ENCODE measurements at places on chromosomes 11 and 22.

DNA sequence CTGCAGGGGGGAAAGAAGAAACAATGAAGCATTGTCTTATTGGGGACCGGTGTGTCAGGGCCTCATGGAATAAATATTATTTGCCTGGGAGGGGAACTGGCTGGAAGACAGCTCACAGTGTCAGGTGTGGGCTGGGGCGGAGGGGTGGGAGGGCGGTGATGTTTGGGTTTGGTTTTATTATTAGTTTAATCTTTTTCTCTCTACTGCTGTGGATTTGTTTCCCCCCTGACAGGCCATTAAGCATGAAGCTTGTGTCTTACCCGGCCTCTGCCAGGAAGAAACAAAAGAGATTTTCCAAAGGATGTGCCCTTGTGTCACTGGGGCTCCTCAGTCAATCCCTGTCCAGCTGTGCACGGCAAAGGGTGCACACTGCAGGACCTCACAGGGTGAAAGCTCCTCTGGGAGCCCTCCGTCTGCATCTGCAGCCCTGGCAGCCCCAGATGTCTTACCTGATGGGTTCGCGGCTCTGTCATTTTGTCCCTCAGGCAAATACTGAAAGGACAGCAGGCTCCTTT is 203.1 kb upstream of the TMEM45B start:
- ATAC-seq: peak; percentile 87

DNA sequence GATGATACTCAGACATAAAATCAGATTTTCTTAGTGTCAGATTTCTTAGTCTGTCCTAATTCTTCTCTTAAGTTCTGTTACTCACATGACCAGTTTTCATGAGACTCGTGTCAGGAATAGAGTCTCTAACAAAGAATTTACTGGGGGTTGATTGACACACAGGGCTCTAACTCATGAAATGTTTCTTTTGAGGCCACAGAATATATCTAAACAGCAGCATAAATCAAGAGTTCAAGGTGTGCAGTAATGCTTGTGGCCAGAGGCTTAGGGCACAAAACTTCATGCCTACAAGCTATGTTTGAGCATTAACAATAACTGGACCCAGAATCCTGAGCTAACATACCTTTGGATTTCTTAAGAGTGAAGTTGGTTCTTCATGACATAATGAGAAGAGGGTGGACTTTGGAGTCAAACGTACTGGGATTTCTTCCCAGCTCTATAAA is 237.2 kb downstream of the DDX10 start:
- ATAC-seq: no peak

GRCh38 chr11:83361831-83362230 is 75.7 kb upstream of the CCDC90B start:
- no peak for ATAC-seq

DNA sequence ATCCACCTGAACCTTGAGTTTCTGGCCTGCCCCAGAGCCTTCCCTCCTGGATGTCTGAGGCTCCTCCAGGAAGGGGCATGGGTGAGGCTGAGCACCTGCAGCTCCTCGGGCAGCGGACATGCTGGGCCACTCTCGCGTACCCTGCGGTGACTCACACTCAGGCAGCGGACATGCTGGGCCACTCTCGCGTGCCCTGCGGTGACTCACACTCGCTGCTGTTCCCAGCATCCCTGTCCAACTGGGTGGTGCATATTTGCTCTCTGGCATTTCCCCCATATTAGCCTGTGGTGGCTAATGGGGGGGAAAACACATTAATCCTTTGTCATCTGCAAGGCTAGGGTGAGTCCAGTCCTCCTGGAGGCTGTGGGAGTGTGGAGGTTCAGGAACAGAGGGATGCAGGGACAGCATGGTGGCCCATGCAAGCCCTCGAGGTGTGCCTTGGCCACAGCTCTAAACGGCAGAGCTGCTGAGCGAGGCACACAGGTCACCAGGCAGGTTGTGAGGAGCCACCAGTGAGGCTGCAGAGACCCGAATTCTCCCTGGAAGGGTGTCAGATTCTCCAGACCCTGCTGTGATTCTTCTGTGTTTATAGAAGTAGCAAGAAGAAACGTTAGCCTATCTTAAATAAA is 728.1 kb downstream of the BRD1 start:
- ATAC-seq: no peak

GRCh38 chr22:32652645-32653270 is 148.7 kb upstream of the TIMP3 start:
- no peak for ATAC-seq

DNA sequence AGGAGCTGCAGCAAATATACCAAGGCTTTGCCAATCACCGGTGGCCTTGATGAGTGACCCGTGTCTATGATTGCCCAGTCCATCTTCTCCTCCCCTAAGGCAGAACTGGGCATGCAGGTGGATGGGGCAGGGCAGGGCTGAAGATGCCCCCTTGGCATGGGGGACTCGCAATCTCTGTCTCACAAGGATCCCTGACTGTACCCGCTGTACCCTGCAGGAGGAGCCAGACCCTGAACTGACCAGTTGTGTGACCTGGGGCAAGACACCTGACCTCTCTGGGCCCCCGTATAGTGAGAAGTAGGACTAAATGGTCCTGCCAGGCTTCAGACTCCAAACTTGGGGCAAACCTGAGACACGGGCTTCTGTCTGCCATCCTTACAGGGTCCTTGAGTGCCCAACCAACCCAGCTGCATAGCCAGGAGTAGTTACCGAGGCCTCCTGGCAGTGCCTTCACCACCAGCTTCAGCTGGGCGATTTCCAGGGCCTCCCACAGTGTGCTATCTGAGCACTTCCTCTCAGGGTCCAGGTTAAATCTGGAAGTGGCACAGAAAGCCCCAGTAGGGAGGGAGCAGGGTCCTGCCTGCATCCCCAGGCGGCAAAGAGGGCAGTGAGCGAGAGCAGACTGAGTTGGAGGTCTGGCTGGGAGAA is 6.4 kb upstream of the KCNJ11 start:
- ATAC-seq: no peak

- no peak for ATAC-seq
Observed at GRCh38 chr11:43458486-43458885, 99.8 kb downstream of the TTC17 start.

- no peak for ATAC-seq
Observed at GRCh38 chr22:23686416-23687024, 4.3 kb upstream of the RGL4 start.

- ATAC-seq: no peak
Observed at GRCh38 chr11:117549417-117549816, 221.8 kb downstream of the CEP164 start.

- ATAC-seq: no peak
Observed at GRCh38 chr22:31610611-31611010, 51.4 kb downstream of the PISD start.

DNA sequence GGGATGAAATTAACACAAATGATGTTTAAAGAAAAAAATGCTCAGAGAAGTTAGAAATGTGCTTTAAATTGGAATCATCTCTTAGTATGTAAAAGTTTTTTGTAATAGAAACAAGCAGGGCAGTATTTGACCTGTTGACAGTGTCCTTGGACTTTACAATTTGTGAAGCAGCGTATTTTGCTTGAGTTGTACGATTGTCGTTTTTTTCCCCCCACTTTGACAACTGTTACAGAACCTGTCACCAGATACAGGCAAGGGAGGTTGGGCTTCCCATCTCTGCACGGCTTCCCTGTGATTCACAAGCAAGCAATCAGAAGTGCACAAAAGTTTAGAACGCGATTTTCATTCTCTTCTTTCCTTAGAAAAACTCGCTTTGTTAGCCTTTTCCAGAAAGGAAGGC is 8.9 kb downstream of the PPARA start:
- ATAC-seq: no peak

GRCh38 chr11:5384335-5384734 is 723 bp downstream of the OR51M1 start:
- no peak for ATAC-seq

DNA sequence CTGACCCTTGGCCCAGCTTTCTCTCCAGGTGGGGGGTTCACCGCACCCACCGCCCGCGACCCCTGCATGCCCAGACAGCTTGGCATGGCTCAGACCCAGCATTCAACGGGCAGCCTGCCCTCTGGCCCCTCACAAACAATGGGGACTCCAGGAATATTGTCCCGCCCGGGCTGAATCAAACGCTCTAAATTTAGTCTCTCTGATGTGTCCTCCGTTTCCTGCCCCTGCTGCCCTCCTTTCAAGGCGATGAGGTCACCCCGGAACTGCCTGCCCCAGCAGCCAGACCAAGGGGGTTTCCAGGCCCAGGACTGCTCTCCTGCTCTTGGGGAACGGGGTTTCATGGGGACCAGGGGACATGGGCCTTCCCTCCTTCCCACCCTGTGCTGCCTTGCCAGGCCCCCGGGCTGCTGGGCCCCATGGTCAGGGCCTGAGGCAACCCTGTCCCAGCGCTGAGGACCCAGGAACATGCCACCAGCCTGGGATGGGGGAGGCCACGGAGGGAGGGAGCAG is 10.1 kb upstream of the PDGFB start:
- no peak for ATAC-seq

DNA sequence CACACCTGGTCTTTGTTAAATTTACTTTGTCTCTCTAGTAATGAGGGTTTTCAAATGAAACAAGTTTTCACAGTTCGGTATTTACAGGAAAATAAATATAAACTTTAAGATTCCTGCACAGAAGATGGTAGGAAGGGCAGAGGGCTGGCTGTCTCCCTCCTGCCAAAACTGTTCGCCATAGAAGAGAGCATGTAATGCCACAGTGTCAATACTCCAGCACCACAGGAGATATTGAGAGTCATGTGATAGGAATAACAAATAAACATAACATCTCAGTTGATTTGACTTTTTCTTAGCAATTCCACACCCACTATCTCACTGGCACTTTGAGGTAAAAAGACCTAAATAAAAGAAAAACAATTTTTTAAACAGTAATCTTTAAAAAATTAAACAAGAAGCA is 100.9 kb downstream of the MRTFA start:
- no peak for ATAC-seq

- no peak for ATAC-seq
Observed at GRCh38 chr11:21561581-21561980, 631.3 kb upstream of the ANO5 start.

GRCh38 chr11:70200212-70200844 is 2.8 kb upstream of the FADD start:
- ATAC-seq: no peak

GRCh38 chr11:15735706-15736105 is 620.6 kb downstream of the SOX6 start:
- no peak for ATAC-seq
